ENCODE measurements at places on chromosomes 5 and 9.

GRCh38 chr9:122393284-122393983, 22.6 kb downstream of the PTGS1 start:
- DNase-seq = no peak

GRCh38 chr5:142978726-142979125, 208.5 kb downstream of the ARHGAP26 start:
- DNase-seq = no peak

DNA sequence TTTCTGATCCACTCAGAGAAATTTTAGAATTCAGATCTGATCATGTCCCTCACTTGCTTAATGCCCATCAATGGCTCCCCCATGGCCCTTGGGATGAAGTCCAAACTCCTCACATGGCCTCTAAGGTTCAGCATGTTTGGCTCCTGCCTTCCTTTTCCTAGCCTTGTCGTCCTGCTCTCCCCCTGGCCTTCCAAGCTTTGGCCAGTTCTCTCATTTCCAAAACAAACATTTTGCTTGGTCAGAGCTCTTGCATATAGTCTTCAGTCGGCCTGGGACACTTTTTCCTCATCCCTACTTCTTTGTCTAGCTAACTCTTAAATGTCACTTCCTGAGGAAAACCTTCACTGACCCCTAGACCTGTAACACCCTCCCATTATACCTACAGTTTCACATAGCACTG, 37.1 kb upstream of the PPP3R2 start:
- DNase-seq = no peak

DNA sequence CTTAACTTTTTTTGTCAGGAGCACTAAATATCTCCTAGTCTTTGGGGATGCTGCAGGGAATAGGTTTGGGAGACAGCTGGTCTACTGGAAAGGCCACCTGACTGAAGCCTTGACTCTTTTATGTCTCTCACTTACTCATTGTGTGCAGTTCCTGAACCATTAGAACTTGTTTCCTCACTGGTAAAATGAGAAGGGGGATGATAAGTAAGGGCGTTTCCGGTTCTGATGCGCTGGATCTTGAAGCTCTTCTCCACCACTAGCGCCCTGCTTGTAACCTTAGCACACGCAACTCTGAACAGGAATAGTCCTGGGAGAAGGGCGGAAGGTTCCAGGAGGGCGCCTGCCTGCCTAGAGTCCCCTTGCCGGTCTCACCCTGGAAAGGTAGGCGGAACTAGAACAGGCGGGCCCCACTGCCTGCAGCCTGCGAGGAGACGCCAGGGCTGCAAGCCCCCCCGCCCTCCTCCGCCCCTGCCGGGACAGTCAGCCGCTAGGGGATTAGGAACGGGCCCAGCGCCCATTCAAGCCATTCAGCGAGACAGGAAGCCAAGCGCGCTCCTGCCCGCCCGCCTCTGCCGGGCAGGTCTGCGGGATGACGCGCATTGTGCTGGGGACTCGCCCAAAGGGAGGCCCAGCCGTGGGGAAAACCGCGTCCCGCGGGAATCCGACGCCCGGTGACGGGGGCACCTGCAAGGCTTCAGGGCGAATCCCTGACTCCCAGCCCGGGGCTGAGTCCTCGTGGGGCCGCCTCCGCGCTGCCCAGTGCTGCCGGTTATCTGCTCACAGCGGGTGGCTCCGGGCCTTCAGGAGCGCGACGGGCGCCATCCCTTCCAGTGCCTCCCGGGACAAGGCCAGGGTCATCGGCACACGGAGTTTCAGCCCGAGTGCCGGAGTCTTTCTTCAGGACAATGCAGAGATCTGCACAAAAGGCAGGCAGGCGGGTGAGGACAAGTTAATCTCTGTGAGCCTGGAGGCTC, 44.0 kb upstream of the XPA start:
- no peak for DNase-seq

- no peak for DNase-seq
Measured at GRCh38 chr5:145068721-145069120, 766.4 kb downstream of the PRELID2 start.

DNA sequence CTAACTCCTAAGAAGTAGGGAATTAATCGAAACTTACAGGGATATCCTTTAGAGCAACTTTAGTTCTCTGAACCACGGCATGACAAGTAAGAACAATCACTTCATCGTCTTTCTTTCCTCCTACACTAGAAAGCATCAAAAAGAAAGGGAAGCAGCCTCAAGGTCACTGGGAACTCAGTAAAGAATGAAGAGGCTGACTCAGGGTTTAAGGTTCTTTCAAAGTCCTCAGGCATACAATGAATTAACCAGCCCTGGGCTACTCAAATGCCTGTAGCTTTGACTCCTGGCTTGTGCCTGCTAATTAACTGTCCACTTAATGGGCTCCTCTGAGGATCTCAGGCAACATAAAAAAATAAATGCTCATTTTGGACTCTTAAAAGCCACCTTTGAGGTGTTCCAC, 102.0 kb downstream of the TRIM32 start:
- DNase-seq = no peak

- no peak for DNase-seq
Measured at GRCh38 chr5:172455087-172455381, 709 bp upstream of the SH3PXD2B start.

DNA sequence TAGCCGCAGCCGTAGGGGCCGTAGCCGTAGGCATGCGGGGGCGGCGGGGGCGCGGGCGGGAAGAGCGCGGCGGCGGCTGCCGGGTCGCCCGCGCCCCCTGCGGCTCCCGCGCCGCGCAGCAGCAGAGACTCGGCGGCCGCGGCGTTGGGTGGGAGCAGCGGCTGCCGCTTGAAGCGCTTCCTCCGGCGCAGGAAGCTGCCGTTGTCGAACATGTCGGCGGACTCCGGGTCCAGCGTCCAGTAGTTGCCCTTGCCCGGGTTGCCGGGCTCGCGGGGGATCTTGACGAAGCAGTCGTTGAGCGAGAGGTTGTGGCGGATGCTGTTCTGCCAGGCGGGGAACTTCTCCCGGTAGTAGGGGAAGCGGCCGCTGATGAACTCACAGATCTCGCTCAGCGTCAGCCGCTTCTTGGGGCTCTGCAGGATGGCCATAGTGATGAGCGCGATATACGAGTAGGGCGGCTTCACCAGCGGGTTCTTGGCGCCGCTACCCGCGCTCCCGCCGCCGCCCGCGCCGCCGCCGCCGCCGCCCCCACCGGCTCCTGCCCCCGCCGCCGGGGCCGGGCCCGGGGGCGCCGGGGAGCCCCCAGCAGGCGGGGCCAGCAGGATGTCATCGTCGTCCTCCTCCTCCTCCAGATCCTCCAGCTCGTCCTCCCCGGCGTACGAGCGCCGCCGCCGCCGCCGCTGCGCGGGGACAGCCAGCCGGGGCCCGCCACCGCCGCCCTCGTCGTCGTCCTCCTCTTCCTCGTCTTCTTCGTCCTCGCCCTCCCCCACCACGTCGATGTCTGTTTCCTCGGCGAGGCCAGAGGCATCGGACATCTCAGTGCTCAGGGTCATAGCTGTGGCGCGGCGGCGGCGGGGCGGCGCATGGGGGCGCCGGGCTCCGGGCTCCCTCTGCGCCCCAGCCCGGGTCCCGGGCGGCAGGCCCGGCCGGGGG, 781 bp downstream of the FOXD1 start:
- peak; percentile 52 for DNase-seq

- no peak for DNase-seq
Measured at GRCh38 chr9:86352440-86353077, 1.7 kb downstream of the TUT7 start.

DNA sequence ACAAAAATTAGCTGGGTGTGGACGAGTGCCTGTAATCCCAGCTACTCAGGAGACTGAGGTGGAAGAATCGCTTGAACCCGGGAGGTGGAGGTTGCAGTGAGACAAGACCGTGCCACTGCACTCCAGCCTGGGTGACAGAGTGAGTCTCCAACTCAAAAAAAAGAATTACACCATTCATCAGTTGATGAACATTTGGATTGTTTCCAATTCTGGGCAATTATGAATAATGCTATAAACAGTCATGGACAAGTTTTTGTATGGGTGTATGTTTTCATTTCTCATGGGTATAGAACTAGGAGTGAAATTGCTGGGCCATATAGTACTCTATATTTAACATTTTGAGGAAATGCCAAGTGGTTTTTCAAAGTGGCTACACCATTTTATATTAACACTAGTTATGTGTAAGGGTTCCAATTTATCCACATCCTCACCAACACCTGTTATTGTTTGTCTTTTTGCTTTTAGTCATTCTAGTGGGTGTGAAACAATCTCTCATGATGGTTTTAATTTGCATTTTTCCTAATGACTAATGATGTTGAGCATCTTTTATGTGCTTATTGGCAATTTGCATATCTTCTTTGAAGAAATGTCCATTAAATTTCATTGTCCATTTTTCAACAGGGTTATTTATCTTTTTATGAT, 9.0 kb upstream of the CCDC125 start:
- no peak for DNase-seq

- DNase-seq = no peak
Measured at GRCh38 chr5:101605700-101606099, 690.4 kb downstream of the SLCO4C1 start.

- DNase-seq = no peak
Measured at GRCh38 chr5:151086905-151087360, 6.1 kb upstream of the TNIP1 start.

GRCh38 chr9:137054932-137055384, 1.1 kb upstream of the ENTPD2 start:
- DNase-seq = no peak

DNA sequence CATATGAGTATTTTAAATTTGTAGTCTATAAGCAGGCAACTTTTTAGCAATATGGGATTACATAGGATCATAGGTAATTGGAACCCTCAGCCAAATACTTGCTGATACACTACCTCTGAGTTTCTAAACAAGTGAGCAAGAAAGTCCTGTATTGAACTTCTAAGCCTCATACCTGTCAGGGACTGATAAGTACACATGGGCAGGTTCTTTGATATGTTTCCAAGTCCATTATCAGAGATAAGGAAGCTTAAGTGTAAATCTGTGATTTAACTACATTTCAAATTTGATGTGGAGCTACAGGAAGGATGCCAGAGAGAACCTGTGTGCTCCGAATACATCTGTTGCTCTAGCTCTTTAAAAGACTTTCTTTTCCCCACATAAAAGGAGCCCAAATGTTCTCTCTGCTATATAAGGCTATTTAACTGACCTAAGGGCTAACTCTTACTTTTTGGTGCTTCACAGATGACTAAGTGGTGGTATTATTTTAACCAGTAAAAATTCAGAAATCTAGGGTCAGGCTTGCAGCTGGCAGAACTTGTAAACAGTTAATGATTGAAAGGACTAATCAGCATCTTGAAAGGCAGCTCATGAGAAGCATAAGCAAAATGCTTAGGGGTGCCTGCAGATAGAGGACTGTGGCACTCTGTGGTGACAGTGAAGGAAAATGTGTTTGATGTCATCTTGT, 228.6 kb downstream of the NR3C1 start:
- no peak for DNase-seq

- no peak for DNase-seq
Measured at GRCh38 chr5:118700510-118700909, 287.8 kb downstream of the DTWD2 start.

GRCh38 chr5:37892586-37892985, 52.7 kb upstream of the GDNF start:
- no peak for DNase-seq

Measured in SW480 (cell line).